ENCODE measurements at places on chromosomes 11 and 22.

DNA sequence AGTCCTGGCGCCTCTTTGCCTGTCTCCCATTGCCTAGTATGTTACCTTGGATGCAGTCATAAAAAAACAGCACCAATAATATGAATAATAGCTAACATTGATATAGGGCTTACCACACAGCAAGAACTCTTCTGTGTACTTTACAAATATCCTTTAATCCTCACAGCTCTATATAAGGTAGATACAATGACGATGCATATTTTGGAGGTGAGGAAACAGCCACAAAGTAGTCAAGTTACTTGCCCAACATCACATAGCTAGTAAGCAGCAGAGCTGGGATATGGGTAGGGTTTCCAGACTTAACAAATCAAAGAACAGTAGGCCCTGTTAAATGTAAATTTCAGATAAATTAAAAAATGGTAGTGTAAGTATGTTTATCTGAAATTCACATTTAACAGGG lies 128.8 kb downstream of the ST3GAL4 start:
- DNase-seq, result no peak

- no peak for DNase-seq
Observed at GRCh38 chr11:110200241-110200640, 96.2 kb downstream of the RDX start.

GRCh38 chr11:76596652-76597051 lies 73.9 kb downstream of the LRRC32 start:
- peak; percentile 20 for DNase-seq

DNA sequence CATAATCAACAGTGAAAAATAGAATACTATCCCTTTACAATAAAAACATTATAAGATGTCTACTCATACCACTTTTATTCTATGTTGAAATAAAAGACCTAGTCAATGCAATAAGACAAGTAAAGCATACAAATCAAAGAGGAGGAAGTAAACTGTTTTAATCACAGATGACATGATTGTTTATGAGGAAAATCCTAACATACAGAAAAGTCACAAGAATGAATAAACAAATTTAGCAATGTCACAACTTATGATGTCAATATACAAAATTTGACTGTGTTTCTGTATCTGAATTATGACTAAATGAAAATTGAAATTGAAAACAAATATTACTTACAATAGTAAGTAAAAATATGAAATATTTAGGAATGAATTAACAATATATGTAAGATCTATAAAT lies 221.9 kb upstream of the GRIA4 start:
- DNase-seq, result no peak

- DNase-seq, result no peak
Observed at GRCh38 chr11:32779136-32779535, 15.3 kb downstream of the CCDC73 start.

- DNase-seq, result no peak
Observed at GRCh38 chr22:32258791-32259190, 3.6 kb upstream of the SLC5A4 start.

DNA sequence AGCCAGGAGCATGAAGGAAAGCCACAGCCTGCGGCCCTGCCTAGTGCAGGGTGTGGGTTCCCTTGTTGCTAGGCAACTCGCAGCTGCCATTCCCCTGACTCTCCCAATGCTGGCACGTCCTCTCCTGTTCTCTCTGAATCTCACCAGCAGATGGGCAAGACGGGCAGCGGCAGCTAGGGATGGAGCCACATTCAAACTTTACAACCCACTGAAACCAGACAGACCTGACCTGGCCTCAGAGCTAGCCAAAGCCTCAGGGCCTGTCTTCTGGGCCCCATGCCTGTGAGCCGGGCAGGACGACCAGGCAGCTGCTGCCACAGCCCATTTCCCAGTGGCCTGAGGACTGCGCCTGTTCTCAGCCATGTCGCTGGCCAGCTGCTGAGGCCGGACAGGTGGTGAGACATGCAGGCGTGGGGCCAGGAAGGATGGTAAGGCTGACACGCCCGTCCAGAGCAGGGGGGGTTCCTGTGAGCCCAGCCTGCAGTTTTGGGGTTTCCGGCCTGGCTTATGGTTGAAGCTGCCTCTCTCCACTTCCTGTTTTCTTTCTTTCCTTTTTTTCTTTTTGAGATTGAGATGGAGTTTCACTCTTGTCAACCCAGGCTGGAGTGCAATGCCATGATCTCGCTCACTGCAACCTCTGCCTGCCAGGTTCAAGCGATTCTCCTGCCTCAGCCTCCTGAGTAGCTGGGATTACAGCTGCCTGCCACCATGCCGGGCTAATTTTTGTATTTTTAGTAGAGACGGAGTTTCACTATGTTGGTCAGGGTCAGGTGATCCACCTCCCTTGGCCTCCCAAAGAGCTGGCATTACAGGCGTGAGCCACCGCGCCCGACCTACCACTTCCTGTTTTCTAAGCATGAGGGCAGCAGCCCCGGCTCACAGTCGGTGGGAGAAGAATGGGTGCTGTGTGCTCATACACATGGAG lies 4.1 kb downstream of the SUN2 start:
- peak; percentile 77 for DNase-seq

DNA sequence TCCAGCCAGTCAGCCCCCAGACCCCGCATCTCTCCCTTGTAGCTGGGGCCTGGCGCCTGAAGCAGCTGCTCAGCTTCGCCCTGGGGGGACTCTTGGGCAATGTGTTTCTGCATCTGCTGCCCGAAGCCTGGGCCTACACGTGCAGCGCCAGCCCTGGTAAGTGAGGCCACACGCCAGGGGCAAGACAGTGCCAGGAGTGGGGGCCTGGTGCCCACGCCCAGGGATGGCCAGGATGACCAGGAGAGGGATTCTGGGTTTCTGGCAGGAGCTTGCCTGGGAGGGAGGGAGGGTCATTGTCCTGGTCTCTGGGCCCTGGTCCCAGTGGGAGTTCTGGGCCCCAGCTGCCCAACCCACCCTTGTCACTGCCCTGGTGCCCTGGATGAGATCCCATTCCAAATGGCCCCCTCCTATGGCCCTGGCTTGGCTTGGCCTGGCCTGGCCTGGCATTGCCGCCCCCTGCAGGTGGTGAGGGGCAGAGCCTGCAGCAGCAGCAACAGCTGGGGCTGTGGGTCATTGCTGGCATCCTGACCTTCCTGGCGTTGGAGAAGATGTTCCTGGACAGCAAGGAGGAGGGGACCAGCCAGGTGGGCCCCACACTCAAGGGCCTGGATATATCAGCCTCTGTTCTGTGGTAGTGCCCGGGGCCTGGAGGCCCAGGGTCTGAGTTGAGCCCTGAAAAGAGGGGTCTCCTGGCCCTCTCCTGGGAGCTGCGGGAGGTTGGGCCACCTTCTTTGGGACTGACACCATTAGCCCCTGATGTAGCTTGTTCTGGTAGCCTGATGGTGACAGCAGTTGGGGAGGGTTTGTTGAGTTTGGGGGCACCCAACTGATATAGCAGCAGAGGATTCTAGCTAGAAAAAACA lies 3.7 kb downstream of the SLC39A13 start:
- DNase-seq, result peak; percentile 78

GRCh38 chr11:7077101-7077500 lies 11.7 kb upstream of the RBMXL2 start:
- DNase-seq, result no peak

DNA sequence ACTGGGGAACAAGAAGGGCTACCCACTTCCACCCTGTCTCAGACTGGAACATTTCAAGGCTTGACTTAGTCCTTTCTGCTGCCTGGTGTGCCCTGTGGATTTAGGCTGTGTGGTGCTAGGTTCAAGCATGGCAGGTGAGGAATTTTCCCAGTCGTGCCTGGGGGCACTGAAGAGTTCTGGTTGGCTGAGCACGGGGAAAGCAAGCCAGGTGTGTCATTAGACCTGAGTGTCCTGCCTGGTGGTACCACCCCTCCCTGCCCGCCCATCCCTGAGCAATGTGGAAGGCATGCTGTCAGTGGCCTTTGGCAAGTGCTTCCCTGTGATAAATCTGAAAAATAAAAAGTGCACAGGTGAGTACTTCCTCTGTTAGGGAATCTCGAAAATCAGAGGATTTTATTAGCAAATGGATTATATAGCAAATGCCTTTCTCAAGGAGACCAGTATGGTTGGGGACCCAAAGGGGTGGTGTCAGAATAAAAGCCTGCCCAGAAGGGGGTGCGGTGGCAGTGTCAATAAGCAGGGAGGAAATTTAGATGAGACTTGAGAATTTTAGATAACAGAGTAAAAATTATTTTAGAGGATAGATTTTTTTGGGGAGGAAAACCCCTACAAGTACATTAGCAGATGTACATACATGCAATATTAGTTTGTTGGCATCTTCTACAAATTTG lies 22.8 kb downstream of the TEAD1 start:
- no peak for DNase-seq

DNA sequence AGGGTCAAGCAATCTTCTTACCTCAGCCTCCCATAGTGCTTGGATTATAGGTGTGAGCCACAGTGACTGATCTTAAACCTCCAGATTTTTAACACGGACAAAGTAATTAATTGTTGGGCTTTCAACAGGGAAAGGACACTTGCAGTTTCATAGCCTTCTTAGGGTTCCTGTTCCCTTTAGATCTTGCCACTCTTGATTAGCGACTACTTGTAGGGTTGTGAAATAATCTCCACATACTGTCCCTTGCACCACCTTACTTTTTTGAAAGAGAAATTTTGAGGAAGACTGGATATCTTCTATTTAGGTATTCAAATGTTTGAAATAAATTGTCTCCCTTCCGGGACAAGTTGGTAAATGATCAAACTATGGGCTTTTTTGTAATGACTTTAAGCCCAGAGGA lies 7.6 kb downstream of the MS4A4E start:
- no peak for DNase-seq

DNA sequence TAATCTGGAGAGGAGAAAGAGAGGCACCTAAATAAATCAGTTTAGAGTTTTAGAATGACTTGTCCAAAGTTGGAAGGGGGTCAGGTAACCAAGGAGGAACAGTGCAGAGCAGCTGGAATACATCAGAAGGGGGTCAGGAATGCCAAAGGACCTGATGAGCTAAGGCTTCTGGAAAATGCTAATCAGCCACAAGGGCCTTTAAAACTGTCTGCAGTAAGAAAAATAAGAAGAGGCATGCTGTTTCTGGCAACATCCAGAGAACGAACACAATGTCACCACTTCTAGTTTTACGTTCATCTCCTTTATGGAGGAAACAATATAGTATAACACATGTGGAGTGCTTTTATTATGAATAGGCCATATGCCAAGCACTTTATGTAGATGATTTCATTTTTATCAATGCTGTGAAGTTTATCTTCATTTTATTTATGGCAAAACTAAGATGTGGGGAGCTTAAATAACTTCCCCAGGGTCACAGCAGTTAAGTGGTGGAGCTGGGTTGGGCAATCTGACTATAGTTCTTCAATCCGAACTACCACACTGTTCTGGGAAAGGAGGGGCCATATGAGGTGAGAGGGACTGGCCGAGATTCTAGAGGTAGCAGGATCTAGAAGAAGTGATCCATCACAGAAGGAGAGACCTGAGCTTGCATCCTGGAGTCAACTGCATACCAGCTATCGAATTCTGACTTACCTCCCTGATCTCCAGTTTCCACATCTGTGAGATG lies 22.6 kb downstream of the ACO2 start:
- no peak for DNase-seq

DNA sequence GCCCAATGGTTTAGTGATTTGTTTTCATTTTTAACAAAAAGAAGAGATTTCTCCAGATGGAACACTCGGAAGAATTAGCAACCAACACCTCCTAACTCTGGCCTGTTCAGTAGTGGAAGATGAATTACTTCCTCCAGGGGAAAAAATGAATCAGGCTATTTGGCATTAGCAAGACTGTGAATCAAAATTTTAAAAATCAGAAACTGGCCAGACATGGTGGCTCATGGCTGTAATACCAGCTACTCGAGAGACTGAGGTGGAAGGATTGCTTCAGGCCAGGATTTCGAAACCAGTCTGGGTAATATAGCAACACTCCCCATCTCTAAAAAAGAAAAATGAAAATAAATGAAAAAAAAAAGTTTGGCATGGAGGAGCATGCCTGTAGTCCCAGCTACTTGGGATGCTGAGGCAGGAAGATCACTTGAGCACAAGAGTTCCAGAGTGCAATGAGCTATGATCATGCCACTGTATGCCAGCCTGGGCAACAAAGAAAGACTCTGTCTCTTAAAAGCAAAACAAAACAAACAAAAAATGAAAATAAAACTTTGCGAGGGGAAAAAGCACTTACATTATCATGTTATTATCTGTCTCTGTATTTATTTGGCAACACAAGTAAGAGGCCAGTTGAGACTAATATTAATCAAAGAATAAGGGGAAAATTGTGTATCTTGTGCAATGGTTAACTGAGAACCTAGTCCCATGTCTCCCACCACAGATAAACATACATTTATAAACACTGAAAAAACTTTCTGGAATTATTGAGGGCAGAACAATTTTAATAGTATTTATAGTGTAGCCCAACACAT lies 796.3 kb upstream of the ANO3 start:
- no peak for DNase-seq

- DNase-seq, result peak; percentile 78
Observed at GRCh38 chr11:77046060-77046501, 11.9 kb downstream of the B3GNT6 start.

- DNase-seq, result no peak
Observed at GRCh38 chr11:69494851-69495250, 13.4 kb downstream of the LINC01488 start.

DNA sequence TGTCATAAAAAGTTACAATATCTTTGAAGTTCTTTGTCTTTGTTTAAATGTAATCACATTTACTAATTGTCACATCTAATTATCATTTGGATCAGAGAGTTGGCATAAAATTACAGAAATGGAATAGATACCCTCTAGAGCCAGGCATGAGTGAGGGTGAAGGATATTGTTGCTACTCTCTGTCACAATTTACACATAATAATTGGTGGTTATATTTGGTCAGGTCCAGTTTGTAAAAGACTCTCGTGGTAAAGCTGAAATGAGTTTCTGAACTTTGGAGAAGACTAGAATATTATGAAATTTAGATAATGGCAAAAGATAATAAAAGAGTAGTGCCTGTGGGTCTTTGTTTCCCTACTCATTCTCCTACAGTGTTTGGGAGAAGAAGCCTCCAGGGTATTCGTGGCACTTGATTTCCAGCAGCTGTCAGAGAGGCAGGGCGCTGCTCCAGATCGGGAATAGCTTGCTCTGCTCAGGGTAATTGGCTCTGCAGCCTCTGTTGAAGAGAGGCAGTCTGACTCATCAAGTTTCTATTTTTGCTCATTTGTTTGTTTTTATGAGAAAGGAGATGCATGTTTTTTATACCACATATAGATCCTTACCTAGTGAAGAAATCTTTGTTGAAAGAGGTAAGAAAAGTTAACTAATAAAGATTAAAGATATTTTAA lies 349.9 kb downstream of the CNTN5 start:
- DNase-seq, result no peak

GRCh38 chr22:39556970-39557841 lies 13.3 kb upstream of the CACNA1I start:
- DNase-seq, result peak; percentile 43

GRCh38 chr11:118312328-118312727 lies 7.8 kb downstream of the CD3E start:
- DNase-seq, result no peak

Measured in stimulated activated CD8-positive, alpha-beta memory T cell treated with anti-CD3 and anti-CD28 coated beads, Interleukin-4, amount 100 ng/mL, for 48 hours (primary cell).